H1 (cell line): ENCODE measurements at places on chromosomes 4 and X. TPM values are rescaled to one million over a fixed set of nuclear protein-coding genes. Genes with fewer than 3 reads are reported as not detected.

DNA sequence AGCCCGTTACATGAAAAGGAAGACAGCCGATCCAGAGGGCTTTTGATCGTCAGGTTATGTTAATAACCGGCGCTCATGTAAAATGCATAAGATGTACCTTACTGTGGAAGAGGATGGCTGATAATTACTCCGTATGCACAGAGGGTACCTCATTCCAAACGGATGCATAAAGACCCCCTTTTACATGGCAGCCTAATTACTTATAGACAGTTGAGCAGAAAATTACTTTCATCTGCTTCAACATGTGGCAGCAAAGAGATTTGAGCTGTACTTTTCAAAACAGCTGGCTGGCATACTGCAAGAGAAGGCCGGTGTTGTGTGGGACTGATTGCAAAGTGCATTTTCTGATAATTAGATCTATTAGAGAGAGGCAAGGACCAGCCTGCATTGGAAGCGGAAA is 103.4 kb downstream of the SHOX start:
- H3K4me1 ChIP-seq = no peaks in the 10 kb centered on the region
- H3K27ac ChIP-seq = no peak overlapping the region
- H3K27me3 ChIP-seq = no peaks in the 10 kb centered on the region
- no peak overlapping the region for H3K4me3 ChIP-seq

DNA sequence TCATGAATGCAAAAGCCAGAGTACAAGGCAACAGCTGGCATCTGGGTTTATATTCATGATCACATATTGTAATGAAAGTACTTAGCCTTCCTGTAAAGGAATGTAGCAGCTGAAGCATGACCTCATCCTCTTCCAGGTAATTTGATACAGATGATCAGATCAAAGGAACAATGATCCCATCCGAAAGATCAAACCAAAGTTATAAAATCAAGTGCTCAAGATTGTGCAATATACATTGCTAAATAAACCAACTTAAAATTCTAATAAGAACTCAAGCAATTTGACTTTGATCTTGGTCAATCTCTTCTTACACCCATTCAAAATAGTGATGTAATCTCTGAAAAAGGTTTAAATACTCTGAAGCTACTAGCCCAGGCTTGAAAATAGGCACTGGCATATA is 113.1 kb upstream of the INPP4B start:
- H3K36me3 ChIP-seq = no peaks in the 10 kb centered on the region
- no peak for DNase-seq
- no peak overlapping the region for H3K27ac ChIP-seq
- no peaks in the 10 kb centered on the region for H3K27me3 ChIP-seq
- H3K4me3 ChIP-seq = no peak overlapping the region

Gene SPOCK3
- polyA plus RNA-seq = 0.08 and 0.14 TPM in 2 replicates

GRCh38 chr4:5963611-5964010 is 54.6 kb downstream of the C4orf50 start:
- H3K4me3 ChIP-seq = no peak overlapping the region
- no peaks in the 10 kb centered on the region; the same call in 1 of the 2 replicates for H3K27me3 ChIP-seq
- no peaks in the 10 kb centered on the region for H3K36me3 ChIP-seq
- no peaks in the 10 kb centered on the region for H3K4me1 ChIP-seq
- DNase-seq = no peak

- no peak overlapping the region for H3K27ac ChIP-seq
- no peaks in the 10 kb centered on the region for H3K4me1 ChIP-seq
- H3K4me3 ChIP-seq = no peak overlapping the region
- H3K27me3 ChIP-seq = no peaks in the 10 kb centered on the region
- H3K36me3 ChIP-seq = no peaks in the 10 kb centered on the region
Measured at GRCh38 chr4:110268352-110268751, 69.9 kb upstream of the ELOVL6 start.

GRCh38 chr4:17761062-17761461 is 20.4 kb downstream of the FAM184B start:
- H3K27ac ChIP-seq = no peak overlapping the region
- H3K4me1 ChIP-seq = peaks cover 3% of the 10 kb centered on the region; the same call in 1 of the 2 replicates
- DNase-seq = no peak

Gene C1QTNF7
- polyA plus RNA-seq = not detected in 2 replicates

DNA sequence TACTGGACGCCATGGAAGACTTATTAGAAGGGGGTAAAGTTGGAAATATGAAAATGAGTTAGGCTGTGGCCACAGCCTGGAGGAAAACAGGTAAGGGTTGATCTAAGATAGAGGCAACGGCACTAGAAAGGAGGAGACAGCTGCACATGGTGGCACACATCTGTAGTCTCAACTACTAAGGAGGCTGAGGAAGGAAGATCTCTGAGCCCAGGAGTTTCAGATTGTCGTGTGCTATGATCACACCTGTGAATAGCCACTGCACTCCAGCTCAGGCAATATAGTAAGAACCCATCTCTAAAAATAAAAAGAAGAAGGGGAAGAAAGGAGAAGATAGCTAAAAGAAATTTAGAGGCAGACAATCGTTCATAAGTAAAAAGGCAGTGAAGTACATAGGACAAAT is 87.8 kb upstream of the SORBS2 start:
- DNase-seq = no peak
- no peak overlapping the region for H3K27ac ChIP-seq
- no peaks in the 10 kb centered on the region for H3K27me3 ChIP-seq
- H3K4me3 ChIP-seq = no peak overlapping the region

GRCh38 chr4:67593741-67594175 is 35.2 kb downstream of the STAP1 start:
- no peaks in the 10 kb centered on the region for H3K27me3 ChIP-seq
- H3K4me1 ChIP-seq = no peaks in the 10 kb centered on the region
- no peak overlapping the region for H3K27ac ChIP-seq
- DNase-seq = no peak
- H3K36me3 ChIP-seq = peaks cover 4% of the 10 kb centered on the region; the same call in 1 of the 2 replicates

GRCh38 chr4:185779517-185779916 is 32.5 kb downstream of the SORBS2 start:
- no peak overlapping the region for H3K27ac ChIP-seq
- no peaks in the 10 kb centered on the region for H3K36me3 ChIP-seq
- H3K4me1 ChIP-seq = no peaks in the 10 kb centered on the region
- no peaks in the 10 kb centered on the region for H3K27me3 ChIP-seq
- no peak for DNase-seq

Gene CXCL3
- polyA plus RNA-seq = 3.1 and 3.7 TPM in 2 replicates

DNA sequence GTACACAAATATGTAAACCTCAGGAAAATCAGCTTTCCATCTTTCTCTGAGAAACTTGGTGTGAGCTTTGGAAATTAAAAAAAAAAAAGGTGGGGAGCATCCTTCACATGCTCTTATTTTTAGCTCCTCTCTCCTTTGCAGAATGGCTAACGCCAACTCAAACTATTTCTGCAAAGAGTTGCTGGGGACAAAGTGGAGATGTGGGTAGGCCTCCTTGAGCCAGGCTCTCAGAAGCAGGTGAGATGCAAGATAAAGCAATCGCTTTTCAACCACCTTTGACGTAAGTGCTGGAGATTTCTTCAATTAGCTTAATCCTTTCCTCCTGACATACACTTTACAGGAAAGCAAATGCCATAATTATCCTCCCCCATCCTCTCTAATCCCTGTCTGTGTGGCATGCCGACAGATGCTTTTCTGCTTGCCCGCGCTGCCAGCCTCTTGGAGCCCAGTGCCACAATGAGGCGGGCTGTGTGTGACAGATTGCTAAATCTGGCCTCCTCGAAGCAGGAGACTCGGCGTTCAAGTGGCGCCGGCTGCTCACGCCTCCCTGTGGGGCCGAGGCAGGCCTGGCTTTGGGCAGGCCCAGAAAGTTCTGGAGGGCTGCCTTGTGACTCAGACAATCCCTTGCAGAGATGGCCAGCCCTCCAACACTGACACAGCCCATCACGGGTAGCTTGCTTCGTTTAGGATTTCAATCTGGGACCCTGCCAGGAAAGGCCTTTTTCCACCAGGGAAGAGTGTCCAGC is 64.9 kb upstream of the SOD3 start:
- H3K27ac ChIP-seq = no peak overlapping the region
- H3K36me3 ChIP-seq = no peaks in the 10 kb centered on the region
- no peak for DNase-seq
- H3K27me3 ChIP-seq = no peaks in the 10 kb centered on the region

DNA sequence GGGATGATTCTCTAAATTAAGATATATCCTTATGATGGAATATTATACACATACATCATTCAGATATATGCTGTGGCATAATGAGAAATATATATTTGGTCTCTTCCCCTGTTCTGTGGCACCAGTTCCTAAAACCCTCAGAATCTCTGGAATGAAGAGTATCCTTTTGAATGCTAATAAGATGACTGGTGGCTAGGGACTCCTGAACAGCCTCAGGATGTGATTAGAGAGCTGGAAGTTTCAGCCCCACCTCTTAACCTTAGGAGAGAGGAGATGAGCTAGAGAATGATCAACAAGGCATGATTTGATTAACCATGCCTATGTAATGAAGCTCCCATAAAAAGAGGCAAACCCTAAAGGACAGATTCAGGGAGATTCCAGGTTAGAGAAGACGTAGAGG is 632.0 kb downstream of the IQCM start:
- H3K27me3 ChIP-seq = no peaks in the 10 kb centered on the region
- no peak for DNase-seq
- H3K27ac ChIP-seq = no peak overlapping the region
- no peak overlapping the region for H3K4me3 ChIP-seq

GRCh38 chr4:186840771-186841301 is 117.2 kb upstream of the FAT1 start:
- no peaks in the 10 kb centered on the region for H3K36me3 ChIP-seq
- H3K4me3 ChIP-seq = no peak overlapping the region
- no peaks in the 10 kb centered on the region for H3K27me3 ChIP-seq
- no peak for DNase-seq
- H3K27ac ChIP-seq = no peak overlapping the region

- H3K36me3 ChIP-seq = no peaks in the 10 kb centered on the region
- no peak overlapping the region for H3K4me3 ChIP-seq
- DNase-seq = no peak
- no peaks in the 10 kb centered on the region; the same call in 1 of the 2 replicates for H3K4me1 ChIP-seq
- H3K27me3 ChIP-seq = no peaks in the 10 kb centered on the region
Measured at GRCh38 chrX:960821-961220, 251.6 kb downstream of the CRLF2 start.

GRCh38 chrX:69163936-69164741 is 1.1 kb downstream of the PJA1 start:
- H3K4me1 ChIP-seq = 0 out of 2 replicates have a peak, but pooled peaks cover 3% of the 10 kb centered on the region
- no peak overlapping the region for H3K27ac ChIP-seq
- no peaks in the 10 kb centered on the region for H3K27me3 ChIP-seq

Gene CRMP1
- polyA plus RNA-seq = 131 and 137 TPM in 2 replicates

GRCh38 chr4:158170691-158171561 is 1.9 kb downstream of the GASK1B start:
- H3K27me3 ChIP-seq = no peaks in the 10 kb centered on the region
- H3K4me1 ChIP-seq = no peaks in the 10 kb centered on the region
- no peaks in the 10 kb centered on the region for H3K36me3 ChIP-seq
- H3K27ac ChIP-seq = no peak overlapping the region
- DNase-seq = no peak

DNA sequence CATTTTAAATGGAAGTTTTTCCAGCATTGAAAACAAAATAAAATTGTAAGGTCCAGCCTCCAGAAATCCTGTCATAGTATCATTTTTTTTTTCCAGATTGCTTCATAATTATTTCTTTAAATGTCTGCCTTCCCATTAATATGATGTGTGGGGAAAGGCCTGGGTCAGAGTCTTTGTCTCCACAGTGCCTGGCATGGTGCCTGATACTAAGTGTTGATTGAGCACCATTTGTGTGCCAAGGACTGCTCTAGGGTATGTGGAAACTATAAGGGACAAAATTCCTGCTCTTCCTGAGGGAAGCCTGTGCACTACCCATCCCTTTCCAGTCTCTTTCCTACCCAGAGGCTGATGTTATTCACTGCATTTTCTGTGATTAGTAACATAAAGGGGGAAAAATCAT is 53.1 kb upstream of the BEND4 start:
- DNase-seq = no peak
- H3K36me3 ChIP-seq = no peaks in the 10 kb centered on the region
- no peaks in the 10 kb centered on the region for H3K4me1 ChIP-seq
- no peaks in the 10 kb centered on the region for H3K27me3 ChIP-seq
- no peak overlapping the region for H3K4me3 ChIP-seq
- no peak overlapping the region for H3K27ac ChIP-seq

Gene DKK2
- 0.09 and 0.14 TPM in 2 replicates for polyA plus RNA-seq

Gene VGLL1
- not detected in 2 replicates for polyA plus RNA-seq

GRCh38 chr4:40577588-40578253 is 51.9 kb downstream of the RBM47 start:
- DNase-seq = no peak
- H3K27me3 ChIP-seq = no peaks in the 10 kb centered on the region
- H3K4me3 ChIP-seq = no peak overlapping the region
- H3K36me3 ChIP-seq = no peaks in the 10 kb centered on the region
- H3K27ac ChIP-seq = no peak overlapping the region; the same call in 1 of the 2 replicates

Gene GUCY1A1
- 0.05 TPM in 1 of 2 replicates, not detected in the other for polyA plus RNA-seq

Gene GPC3
- polyA plus RNA-seq = 60.0 and 64.8 TPM in 2 replicates

DNA sequence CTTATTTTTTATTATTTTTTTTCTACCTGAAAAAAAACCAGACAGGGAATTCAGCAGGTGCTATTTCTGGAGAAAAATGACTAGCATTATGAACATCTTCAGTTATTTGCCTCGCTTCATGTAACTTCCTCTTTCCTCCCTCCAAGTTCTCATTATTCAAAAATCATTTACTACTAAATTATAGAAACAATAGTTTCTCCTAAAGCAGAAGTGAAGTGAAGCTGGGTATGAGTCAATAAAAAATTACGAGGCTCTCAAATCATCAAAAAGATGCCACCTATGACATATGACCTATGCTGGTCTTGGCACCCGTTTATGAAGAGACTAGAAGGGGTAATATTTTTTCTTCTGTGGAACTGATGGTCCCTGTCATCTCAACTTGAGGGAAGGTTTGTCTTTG is 145.0 kb upstream of the AADAT start:
- no peaks in the 10 kb centered on the region for H3K27me3 ChIP-seq
- H3K27ac ChIP-seq = no peak overlapping the region
- H3K4me3 ChIP-seq = no peak overlapping the region

Gene PHF8
- 14.6 and 17.4 TPM in 2 replicates for polyA plus RNA-seq

Gene BTK
- 0.03 and 0.06 TPM in 2 replicates for polyA plus RNA-seq

DNA sequence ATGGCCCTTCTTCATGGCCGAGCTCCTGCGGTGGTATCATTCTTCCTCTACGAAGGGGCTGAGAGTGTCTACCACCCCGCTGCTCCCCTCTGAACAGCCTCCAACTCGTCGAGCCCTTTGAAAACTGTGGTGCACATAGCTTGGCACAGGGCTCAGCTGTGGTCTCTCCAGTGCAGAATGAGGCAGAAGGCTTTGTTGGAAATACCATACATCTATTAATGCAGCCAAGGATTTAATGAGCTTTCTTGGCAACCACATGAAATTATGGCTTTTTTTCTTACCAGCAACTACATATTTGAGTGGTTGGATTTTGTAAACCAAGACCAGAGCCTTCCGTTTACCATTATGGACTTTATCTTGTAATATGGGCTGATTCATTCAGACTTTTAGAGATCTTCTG is 61.7 kb upstream of the CBR4 start:
- no peaks in the 10 kb centered on the region for H3K36me3 ChIP-seq
- no peak overlapping the region for H3K27ac ChIP-seq
- H3K27me3 ChIP-seq = no peaks in the 10 kb centered on the region
- H3K4me3 ChIP-seq = no peak overlapping the region

DNA sequence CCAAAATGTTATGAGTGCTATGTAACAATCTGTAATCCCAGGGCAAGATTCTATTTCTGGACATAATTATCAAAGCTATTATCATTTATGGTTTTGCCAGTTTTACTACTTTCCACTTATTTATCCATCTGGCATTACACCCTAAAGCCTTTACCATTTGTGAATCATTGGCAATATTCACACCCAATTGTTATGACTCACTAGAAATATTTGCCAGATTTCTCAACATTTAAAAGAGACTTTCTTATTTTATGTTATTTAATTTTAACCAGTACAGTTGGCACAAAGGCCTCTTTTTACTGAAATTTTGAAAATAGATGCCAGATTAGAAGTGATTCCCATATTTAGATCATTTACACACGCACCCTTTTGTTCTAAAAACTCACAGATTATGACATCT is 242.7 kb upstream of the WDFY3 start:
- no peak for DNase-seq
- H3K36me3 ChIP-seq = no peaks in the 10 kb centered on the region
- no peaks in the 10 kb centered on the region for H3K27me3 ChIP-seq
- H3K27ac ChIP-seq = no peak overlapping the region
- H3K4me1 ChIP-seq = no peaks in the 10 kb centered on the region
